ENCODE measurements at places on chromosomes 13 and 19.
A peak's percentile ranks its signal among the peaks of the same experiment; 100 is the strongest.

DNA sequence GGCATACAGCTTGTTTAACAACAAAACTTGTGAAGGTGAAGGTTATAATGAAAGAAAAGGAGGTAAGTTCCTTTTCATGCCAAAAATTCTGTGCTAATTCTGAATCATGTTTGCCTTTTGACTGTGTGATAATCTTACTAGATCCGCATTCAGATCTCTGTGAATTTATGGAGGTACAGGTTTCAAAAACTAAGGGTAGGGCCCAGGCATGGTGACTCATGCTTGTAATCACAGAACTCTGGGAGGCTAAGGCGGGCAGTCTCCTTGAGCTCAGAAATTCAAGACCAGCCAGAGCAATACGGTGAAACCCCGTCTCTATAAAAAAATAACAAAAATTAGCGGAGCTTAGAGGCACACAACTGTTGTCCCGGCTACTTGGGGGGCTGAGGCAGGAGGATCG lies 45.9 kb downstream of the PCDH9 start:
- no peak for DNase-seq

- no peak for DNase-seq
Observed at GRCh38 chr13:32086791-32087441, 55.3 kb downstream of the FRY start.

DNA sequence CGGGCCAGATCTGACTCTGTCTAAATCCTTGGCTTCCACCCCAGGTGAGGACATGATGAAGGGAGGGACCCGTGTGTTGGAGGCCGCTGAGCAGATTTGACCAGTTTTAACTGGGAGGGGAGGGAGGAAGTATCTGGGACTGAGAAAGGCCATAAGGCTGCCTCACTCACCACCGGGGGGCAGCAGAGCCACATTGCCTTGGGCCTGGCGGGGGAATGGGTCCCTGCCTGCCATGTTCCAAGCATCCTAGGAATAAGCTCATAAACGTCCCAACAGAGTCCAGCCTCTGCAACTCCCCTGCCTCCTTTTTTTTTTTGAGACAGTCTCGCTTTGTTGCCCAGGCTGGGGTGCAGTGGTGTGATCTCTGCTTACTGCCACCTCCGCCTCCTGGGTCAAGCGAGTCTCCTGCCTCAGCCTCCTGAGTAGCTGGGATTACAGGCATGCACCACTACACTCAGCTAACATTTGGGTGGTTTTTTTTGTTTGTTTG lies 15.5 kb downstream of the MAST3 start:
- DNase-seq, result peak; percentile 80

DNA sequence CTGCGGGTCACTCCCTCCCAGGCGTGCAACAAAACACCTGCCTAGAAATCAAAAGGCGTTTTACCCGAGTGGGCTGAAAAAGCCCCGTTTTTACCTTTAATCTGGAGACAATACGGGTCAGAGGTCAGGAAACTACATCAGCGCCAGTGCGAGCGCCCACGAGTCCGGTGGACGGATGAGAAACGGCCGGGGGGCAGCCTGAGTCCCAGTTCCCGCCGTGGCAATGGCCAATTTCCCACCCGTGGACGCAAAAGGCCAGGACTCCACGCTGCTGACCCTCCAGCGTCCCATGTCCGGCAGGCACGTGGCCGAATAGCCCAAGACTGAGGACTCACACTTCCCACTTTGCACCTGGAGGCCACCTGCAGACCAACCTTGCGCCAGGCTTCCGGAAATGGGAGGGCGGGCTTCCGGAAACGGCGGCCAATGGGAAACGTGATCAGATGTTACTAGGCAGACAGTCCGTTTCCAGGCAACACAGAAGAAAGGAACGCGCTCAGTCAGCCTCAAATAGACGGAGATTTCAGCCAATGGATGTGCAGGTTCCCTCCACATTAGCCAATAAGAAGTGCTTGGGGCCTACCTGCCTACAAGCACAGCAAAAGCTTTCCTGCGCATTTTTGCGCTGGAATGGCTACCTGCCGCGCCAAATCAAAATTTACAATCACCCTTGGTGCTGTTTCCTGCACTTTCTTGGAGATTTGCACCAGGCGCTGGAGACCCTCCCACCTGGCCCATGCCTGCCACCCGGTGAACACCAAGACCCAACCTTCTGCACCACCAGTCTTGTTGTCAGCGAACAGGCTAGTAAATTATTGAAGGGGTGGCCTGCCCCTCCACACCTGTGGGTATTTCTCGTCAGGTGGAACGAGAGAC lies 47.4 kb downstream of the ZFP14 start:
- peak; percentile 25 for DNase-seq

- no peak for DNase-seq
Observed at GRCh38 chr13:45055902-45056648, 64.2 kb upstream of the GTF2F2 start.

DNA sequence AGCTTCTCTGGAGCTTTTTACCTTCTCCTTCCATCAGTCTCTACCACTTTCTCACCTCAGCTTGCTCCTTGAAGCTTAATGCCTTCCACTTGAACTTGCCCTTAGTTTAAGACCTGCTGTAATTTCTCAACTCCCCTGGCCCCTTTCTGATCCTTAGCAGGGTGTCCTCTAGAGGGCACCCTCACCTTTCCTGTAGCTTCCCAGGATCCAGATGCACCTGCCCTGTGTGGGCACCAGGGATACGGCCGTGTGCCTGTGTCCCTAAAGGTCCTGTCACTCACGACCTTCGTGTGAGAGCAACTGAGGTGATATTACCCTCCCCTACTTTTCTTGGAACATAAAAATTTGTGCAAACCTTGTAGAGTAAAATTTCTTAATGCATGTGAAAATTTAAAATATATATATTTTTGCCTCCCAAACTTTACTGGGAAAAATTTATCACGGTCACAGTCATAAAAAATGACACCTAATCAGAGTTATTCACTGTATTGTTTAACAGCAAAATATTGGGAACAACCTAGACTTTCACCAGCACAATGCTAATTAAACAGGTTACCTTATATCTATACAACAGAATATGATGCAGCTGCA lies 46.4 kb downstream of the PSG3 start:
- no peak for DNase-seq

DNA sequence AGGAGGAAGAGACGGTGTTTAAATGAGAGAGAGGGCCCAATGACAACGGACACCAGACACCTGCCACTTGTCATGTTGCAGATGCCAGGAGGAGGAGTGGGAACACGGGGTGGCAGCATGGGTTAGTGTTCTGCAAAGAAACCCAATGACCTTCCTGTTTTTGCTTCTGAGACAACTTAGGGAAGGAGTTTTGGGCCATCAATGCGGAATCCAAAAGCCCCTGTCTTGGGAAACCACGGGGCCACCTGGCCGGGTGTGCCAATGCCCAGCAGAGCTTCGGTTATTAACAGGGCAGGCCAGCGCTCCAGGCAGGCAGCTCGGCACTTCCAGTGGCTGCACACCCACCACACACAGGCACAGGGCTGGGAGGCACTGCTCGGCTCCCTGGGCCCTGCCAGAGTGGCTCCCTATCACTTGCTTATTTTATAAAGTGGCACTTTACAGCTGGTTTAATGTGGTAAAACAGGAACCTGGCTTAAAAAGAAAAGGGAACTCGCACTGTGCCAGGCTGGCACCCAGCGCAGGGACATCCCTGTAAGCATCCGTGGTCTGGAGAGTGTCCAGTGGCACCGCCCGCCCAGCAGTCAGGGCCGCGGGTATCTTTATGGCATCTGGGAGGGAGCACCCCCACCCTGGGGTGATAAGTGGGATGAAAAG lies 19.1 kb downstream of the ELL start:
- no peak for DNase-seq

GRCh38 chr19:23203841-23204344 lies 46.3 kb downstream of the ZNF724 start:
- DNase-seq, result no peak

- no peak for DNase-seq
Observed at GRCh38 chr19:52991484-52991883, 22.2 kb upstream of the ERVV-1 start.

- no peak for DNase-seq
Observed at GRCh38 chr13:28000567-28000966, 12.1 kb upstream of the URAD start.

- no peak for DNase-seq
Observed at GRCh38 chr19:768424-768823, 17.5 kb downstream of the MISP start.

DNA sequence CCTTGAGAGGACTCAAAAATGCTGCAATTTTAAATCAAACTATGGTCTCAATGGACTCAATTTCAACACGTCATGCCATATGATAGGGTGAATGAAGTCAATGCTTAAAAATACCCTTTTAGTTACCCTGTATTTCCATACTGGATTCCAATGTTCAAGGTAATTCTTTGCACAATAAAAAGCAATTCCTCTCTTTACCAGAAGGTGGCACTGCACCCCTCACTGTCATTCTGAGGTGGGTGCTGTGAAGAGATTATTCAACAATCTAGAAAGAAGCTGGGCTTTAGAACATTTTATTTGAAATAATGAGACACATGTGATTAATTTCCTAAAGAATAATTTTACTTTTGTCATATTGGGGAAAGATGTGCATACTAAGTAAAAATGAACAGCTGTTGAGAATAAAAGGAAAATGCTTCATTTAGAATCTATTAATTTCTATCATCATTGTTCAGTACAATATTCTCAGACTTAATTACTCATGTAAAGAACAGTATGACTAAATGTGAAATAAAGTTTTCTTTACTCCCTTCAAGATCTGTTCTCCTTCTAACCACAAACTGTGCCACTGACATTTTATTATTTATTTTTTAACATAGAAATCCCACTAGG lies 789.1 kb downstream of the GPC5 start:
- DNase-seq, result no peak

DNA sequence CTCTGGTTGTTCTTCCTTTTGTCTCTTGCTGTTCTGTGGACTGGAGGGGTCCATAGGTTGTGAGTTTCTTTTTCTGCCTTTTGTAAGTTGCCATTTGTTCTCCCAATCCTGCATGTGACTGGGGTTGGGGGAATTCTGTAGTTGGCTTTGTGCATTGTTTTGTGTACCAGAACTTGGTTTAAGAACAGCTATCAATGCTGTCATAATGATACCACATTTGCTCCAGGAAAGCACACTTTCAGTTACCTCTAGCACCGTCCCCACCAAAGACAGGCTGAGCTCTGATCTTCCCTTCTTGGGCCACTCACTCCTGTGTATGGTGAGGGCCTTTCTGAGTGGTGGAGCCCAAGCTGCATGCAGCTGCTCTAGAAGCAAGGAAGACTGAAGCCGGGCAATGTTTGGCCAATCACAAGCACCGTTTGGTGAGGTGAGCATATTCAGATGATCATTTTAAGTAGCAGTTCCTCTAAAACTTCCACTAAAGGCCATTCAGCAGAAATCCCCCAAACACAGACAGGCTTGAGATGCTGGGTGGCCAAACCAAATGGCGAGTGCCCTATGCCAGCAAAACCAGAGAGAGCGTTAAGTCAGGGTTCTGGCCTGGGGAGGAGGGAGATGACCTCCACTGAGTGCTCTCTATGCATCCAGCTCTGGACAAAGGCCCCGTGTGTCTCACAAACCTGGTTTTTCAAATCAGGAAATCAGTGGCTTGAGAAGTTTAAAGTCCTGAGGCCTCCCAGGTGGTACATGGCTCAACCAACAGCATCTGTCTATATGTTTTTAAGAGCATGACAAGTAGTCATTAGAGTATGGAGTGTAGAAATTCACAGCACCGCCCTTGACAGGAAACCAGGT lies 120.7 kb upstream of the SPATA13 start:
- no peak for DNase-seq

- no peak for DNase-seq
Observed at GRCh38 chr13:44104969-44105368, 225.3 kb downstream of the LACC1 start.

- DNase-seq, result no peak
Observed at GRCh38 chr19:31290931-31291590, 58.2 kb downstream of the TSHZ3 start.

DNA sequence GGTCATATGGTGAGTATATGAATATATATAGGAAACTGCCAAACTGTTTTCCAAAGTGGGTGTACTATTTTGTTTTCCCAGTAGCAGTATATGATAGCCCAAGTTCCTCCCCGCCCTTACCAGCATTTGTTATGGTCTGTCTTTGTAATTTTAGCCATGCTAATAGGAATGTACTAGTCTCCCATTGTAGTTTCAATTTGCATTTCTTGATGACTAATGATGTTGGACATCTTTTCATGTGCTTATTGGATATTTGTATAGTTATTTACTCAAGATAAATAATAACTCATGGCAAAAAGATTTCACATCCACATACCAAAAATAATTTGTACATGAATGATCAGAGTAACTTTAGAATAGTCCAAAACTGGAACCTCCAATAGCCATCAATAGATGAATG lies 75.3 kb upstream of the SERP2 start:
- DNase-seq, result no peak

DNA sequence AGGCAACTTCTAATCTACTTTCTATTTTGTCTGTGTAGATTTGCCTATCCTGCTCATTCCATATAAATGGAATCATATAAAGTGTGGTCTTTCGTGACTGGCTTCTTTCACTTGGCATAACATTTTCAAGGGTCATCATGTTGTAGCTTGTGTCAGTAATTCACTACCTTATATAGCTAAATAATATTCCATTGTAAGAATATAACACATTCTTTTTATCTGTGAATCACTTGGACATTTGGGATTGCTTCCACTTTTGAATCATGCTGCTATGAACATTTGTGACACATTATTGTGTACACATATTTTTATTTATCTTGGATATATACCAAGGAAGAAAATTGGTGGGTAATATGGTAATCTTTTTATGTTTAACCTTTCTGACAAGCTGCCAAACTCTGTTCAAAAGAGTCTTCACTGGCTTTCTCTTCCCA lies 89.0 kb upstream of the CSNK1A1L start:
- no peak for DNase-seq

DNA sequence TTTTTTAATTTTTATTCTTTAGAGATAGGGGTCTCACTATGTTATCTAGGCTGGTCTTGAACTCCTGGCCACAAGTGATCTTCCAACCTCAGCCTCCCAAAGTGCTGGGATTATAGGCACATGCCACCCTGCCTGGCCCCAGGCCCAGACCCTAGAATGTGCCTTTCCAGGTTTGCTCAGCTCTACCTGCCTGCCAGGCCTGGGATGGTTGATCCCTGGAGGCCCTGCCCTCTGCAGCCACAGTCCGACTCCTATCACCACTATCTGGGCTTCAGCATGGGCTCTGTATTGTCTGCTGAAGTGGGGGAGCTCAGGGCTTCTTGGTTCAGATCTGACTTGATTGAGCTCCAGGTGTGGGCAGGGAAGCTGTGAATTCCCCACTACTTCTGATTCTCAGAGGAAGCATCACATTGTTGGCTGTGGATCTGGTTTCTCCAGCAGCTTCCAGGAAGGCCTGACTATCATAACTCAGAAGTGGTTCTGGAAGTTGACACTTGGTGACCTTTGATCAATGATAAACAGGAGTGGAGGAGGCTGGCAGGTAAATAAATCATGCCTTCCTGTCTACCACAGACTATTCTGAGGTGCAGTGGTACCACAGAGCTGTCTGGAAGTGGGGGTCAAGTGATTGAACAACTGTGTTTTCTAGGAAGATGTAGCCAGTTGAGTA lies 71.9 kb downstream of the OLFM4 start:
- no peak for DNase-seq

- DNase-seq, result peak; percentile 15
Observed at GRCh38 chr13:98853771-98854221, 101.3 kb upstream of the SLC15A1 start.

GRCh38 chr13:48078251-48078656 lies 16.6 kb downstream of the MED4 start:
- no peak for DNase-seq
